Fibroblast of the conjunctiva (primary cell): ENCODE measurements at places on chromosomes 6 and 20.
A peak's percentile ranks its signal among the peaks of the same experiment; 100 is the strongest.

GRCh38 chr6:11213422-11214021 lies 18.9 kb downstream of the NEDD9 start:
- DNase-seq: no peak

DNA sequence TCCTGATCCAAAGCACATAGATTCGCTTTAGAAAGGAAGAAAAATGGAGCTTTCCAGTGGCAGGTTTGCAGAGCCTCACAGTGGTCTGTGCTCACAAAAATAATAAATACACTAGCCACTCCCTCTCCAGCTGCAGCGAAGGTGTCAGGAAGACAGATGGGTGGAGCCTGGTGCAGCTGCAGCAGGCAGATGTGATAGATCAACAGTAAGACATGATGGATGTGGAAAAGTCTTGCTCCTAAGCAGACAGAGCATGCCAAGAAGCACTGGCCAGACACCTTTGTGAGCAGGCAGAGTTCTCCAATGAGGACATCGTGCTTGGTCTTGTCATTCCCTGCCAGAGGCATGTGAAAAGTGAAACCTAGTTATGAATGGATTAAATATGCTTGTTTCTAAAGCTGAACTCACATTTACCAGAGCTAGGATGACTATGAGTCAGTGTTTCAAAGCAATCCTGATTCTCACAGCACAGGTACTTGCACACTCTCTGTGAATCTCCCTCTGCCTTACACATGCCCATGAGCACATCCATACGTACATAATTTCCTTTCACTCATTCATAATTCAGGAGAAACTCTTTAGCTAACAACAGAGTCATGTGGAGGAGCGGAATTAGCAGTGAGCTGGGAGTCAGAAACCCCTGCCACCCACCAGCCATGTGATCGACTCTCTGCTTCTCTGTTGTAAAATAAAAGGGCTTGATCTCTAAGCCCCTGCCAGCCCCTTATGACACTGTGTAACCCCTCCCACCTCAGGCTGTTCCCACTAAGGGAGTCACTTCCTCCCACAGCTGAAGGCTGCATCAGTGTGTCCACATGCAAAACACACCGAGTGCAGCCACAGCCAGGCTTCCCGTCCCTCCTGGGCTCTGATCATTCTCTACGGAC lies 111.2 kb downstream of the SCML4 start:
- DNase-seq: no peak

GRCh38 chr6:1908784-1909183 lies 299.1 kb downstream of the FOXC1 start:
- no peak for DNase-seq

GRCh38 chr6:152605941-152606340 lies 31.2 kb downstream of the SYNE1 start:
- no peak for DNase-seq

DNA sequence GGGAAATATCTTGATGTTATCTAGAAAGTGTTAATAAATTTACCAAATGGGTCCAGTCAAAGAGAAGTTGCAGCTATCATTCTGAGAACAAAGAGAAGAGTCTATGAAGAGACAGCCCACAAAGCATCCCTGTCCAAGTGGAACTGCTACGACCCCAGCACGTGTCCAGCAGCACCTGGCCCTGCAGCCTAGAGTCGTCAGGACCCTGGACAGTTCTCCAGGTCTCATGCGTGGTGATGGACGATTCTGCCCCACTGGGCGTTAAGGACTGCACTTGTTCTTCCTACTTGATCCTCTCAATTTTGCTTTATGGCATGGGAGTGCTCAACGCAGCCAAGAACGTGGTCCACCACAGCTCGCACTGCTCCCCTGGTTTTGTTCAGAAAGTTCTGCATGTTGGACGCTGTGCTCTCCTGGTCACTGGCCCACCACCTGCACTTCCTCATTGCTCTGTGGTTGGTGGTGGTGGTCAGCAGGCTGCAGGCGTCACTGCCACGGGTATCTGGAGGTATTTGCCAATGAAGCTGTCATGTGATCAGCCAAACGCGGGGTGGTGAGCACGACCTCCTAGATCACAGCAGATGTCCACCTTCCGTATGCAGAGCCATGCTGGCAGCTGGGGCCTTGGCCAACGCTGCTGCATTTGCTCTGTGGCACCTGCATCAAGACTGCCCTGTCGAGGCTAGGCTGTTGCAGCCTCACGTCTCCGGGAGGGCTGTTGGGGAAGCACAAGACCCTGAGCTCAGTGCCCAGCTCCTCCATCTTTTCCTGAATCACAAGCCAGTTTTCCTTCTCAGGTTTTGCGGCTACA lies 356.4 kb downstream of the CDH4 start:
- DNase-seq: no peak

- no peak for DNase-seq
Observed at GRCh38 chr20:51526106-51526470, 16.4 kb downstream of the NFATC2 start.

GRCh38 chr6:3247255-3248146 lies 11.2 kb upstream of the PSMG4 start:
- peak; percentile 70 for DNase-seq

GRCh38 chr6:15404685-15404980 lies 158.8 kb downstream of the JARID2 start:
- no peak for DNase-seq

- DNase-seq: no peak
Observed at GRCh38 chr6:33683051-33683571, 28.4 kb downstream of the UQCC2 start.

DNA sequence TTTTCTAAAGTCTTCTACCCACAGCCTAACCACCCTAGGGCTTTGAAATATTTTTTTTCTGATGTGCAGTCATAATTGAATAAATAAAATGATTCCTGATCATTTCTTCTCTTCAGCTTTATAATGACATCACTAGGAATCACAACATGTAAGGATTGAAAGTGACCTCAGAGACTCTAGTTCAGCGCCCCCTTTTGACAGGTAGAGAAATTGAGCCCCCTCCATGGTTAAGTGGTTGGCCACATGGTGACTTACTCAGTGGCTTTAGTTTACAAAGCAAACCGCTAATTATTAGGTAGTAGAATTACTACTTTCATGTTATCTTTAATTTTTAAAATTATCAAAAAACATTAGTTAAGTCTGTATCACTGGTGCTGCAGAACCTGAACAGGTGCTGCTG lies 13.3 kb upstream of the SLC2A12 start:
- DNase-seq: no peak

DNA sequence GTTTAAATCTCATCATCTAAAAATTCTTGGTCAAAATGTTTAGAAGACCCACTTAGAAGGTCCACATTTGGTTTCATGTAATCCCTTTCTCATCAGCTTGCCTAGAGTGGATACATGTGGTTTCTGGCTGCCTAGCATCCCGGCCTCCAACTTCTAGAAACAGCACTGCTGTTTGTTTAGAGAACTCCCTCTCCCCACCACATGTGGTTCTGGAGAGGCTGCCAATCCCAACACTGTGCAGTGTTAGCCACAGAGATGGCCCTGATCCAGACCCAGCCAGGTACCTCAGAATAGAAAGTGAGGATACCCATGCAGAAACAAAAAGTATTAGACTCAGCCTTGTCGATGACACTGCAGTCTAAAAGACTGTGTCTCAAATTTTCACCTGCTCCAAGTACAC lies 241.8 kb downstream of the BCKDHB start:
- no peak for DNase-seq

- no peak for DNase-seq
Observed at GRCh38 chr6:148460876-148461646, 118.4 kb downstream of the SASH1 start.

GRCh38 chr6:56862415-56863175 lies 92.3 kb upstream of the BEND6 start:
- DNase-seq: no peak

DNA sequence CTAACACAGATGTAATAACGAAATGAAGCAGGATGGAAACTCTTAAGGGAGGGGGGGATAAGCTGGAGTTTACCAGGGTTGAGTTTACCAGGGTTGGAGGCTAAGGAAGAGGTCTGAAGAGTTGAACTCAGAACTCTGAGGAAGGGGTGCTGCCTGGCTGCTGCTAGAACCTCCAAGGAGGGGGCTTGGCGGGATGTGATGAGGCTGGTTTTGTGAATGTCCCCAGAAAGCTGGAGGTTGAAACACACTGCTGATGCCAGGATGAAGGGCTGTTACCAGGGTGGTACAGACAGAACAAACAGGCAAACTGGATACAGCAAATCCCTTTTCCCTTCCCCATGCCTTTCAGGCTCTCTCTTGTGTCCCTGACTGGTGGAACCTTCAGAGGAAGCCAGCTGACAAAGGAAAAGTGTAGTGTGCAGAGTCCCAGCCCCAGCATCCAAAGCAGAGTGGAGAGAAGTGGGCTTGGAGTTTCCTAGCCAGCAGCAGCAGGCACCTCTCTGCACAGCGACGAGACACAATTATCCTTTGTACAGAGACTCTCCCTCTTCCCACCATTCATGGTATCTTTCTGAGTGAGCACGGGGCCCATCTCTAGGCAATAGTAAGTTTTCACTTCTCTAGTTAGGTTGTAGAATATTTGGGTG lies 23.7 kb downstream of the UBE2V1 start:
- no peak for DNase-seq

- no peak for DNase-seq
Observed at GRCh38 chr6:9745476-9745875, 669.4 kb downstream of the TFAP2A start.

DNA sequence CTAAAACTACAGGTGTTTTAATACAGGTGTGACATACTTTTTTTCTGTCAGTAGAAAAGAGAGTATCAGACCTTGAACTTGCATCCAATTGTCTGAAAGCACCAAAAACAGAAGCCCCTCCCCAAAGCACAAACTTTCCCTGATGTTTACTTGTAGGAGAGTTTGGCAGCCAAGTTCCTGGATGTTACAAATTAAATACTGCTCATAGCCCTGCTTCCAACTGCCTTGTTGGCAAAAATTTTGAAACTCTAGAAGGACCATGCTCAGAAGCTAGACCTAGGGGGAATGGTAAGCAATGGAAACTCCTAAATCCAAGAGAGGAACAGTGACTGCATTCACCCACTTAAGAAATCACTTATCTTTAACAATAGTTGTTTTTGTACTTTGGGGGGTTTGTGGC lies 17.0 kb upstream of the ARG1 start:
- peak; percentile 1 for DNase-seq

DNA sequence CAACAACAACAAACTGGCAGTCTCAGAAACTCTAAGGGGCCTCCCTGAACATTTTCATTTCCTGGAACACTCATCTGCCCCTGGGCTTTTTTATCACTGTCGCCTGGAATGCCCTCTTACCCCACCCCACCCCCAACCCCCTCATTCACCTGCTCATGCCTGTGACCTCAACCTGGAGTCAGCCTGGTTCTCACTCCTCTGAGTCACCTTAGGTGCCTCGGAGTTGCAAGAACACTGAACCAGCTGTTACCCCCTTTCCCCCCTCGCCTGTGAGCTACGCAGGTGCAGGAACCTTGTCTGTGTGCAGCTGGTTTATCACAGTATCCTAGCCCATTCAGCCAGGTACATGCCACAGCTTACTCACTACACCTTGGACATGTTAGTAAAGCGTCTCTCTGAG lies 12.8 kb upstream of the SNAI1 start:
- no peak for DNase-seq

DNA sequence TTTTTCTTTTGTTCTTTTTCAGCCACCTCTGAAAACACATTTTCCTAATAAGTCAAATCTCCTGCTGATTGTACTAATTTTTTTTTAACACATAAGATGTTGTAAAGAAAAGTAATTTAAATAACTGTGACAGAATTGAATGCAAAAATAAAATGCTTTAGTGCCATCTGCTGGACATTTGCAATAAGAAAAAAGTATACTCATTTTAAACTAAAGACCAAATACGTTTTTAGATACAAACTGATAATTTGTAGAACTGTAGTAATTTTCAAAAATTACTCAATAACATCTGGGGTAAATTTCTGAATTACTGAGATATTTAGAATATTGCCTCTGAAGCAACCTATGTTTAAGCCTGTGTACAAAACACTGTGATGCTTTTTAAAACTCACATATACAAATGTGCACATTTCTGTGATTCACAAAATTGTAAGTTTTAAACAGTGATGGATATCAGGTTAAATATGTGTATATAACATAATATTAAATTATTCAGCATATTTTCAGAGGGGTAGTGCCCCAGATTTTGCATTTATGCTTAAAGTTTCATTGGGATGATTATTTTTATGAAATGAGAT lies 198.7 kb downstream of the RIMS1 start:
- DNase-seq: no peak

GRCh38 chr6:154489822-154490221 lies 20.7 kb downstream of the CNKSR3 start:
- no peak for DNase-seq

- DNase-seq: no peak
Observed at GRCh38 chr20:32319100-32319499, 39.0 kb upstream of the ASXL1 start.

- DNase-seq: no peak
Observed at GRCh38 chr6:30061858-30062458, 893 bp downstream of the POLR1H start.

DNA sequence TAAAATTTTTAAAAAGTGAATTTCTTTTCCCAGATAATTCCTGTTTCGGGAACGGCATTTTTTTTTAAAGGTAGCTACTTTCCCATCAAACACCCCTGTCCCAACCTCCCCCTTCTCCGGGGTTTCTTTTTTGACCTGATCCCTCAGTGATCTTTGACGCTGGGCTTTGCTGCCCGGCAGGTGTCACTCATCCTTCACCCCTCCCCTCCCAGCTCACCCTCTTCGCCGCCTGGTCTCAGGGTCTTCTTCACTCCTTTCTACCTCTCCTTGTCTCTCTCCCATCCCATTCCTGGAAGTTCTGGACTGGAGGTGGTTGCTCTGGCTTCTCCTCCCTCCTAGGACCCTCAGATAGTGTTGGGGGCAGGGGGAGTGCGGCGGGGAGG lies 329 bp upstream of the GPR6 start:
- DNase-seq: no peak

DNA sequence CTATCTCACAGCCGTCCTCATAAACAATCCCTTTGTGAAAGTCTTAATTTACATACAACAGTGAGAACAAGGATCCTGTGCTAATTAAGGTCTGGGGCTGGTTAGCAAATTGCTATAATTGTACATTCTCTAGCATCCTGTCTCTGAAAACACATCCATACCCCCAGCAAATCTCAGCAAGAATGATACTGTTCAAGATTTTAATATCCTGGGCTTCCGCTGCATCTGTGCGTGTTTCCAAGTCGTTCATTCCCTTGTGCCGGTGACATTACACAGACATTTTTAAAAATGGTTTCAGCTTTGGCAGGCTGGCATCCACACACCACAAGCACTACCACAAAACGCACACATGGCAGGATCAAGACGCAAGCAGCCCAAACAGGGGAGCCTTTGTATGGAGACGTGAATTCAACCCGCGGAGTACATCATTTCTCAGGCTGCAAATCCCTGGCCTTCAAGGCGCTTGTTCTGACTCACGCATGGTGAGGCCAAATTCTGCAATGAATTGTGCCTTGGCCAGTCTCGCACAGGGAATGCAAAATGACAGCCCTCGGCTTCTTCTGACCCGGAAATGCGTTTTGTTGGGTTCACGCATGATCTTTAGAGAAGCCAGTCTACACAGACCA lies 20.3 kb downstream of the ZMYND8 start:
- DNase-seq: no peak

- DNase-seq: no peak
Observed at GRCh38 chr6:48915591-48915990, 547.5 kb downstream of the MMUT start.
